Activated CD8-positive, alpha-beta T cell treated with anti-CD3 and anti-CD28 coated beads for 36 hours (primary cell): ENCODE measurements at places on chromosomes 13 and 19. TPM values are rescaled to one million over a fixed set of nuclear protein-coding genes. Genes with fewer than 3 reads are reported as not detected.

GRCh38 chr13:89828506-89828905, 1519.0 kb upstream of the MIR17HG start:
- DNase-seq: no peak

DNA sequence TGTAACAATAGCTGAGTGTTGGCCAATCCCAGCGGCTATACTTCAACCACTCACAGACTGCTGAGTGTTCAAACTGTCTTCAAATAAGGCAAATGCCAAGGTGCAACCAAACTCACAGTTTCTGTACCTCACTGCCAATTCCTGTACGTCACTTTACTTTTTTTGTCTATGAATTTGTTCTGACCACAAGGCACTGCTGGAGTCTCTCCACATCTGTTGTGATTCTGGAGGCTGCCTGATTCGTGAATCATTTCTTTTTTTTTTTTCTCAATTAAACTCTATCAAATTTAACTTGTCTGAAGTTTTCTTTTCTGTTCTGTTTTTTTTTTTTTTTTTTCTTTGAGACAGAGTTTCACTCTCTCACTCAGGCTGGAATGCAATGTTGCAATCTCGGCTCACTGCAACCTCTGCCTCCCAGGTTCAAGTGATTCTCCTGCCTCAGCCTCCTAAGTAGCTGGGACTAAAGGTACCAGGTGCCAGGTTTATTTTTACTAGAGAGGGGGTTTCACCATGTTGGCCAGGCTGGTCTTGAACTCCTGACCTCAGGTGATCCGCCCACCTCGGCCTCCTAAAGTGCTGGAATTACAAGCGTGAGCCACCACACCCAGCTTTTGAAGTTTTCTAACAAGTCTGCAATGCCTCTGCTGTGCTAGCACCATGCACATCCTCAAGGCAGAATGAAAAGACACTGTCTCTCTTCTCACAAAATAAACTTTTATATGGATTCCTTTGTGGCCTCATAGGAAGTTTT, 401.7 kb downstream of the IRS2 start:
- no peak for DNase-seq

- no peak for DNase-seq
These were observed 393.0 kb downstream of the ITGBL1 start for GRCh38 chr13:101845245-101846020.

The HCST gene
- total RNA-seq: 72.0 TPM

DNA sequence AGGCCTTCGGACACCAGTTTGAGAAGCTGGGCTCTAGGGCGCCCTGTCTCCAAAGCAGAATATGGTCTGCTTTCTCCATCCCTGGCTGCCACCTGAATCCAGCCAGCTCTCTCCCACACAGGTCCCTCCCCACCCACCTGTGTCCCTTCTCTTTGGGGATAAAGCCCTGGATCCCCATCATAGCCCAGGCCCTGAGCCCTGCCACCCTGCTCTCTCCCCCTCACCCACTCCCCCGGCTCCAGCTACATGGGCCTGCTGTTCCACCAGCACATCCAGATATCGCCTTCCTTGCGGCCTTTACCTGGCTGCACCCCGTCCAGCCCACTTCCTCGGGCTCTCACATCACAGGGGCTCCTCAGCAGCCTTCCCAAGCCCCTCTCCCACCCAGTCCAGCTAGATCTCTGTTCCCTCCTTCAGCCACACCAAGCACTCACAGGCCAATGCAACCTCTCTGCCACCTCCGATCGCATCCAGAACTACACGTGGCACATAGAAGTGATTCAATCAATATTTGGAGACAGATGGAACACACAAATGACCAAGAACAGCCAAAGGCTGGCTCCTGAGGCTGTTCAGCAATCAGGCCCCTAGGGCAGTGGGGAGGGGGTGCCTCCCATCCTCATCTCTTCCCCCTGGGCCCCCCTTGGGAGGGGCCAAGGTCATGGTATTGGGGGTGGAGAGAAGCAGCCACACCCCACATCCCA, 7.6 kb downstream of the AKT2 start:
- DNase-seq: no peak

GRCh38 chr13:38262211-38262610, 87.4 kb upstream of the UFM1 start:
- DNase-seq: no peak

The ZNF586 gene
- 21.8 TPM for total RNA-seq

DNA sequence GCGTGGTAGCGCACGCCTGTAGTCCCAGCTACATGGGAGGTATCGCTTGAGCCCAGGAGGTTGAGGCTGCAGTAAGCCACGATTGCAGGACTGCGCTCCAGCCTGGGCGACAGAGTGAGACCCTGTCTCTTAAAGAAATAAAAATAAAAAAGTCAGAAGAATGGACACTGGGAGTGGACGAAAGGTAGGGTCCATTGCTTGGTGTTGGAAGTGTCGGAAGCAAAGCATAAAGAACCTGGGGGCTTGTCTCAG, 392 bp upstream of the ARHGAP33 start:
- no peak for DNase-seq

DNA sequence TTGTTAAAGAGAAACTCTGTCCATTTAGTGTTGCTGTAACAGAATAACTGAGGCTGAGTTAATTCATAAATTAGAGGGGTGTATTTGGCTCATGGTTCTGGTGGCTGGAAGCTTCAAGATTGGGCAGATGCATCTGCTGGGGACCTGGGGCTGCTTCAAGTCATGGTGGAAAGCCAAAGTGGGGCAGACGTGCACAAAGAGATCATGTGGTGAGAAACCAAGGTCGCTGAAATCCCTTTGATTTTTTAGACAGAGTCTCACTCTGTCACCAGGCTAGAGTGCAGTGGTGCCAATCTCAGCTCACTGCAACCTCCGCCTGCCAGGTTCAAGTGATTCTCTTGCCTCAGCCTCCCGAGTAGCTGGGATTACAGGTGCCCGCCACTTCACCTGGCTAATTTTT, 46.0 kb downstream of the RCBTB2 start:
- DNase-seq: no peak

DNA sequence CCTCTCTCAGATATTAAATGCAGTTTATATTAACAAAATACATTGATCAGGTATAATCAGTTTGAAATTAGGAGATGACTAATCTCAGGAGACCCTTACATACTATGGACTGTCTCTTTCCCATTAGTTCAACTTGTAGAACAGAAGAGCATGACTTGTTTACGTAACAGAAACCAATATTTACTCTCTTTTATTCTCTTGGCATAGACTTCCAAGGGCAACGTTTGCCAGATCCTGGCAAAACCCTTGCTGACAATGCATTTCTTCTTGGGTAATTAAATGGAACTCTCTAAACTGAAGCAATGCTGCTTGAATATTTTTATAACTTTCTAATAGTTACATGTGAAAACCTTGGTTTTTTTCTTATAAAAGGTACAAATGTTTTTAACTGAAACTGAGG, 68.3 kb upstream of the MYO16 start:
- DNase-seq: no peak

- no peak for DNase-seq
These were observed 244.2 kb downstream of the PCCA start for GRCh38 chr13:100333141-100333540.

GRCh38 chr13:71290963-71291841, 575.8 kb downstream of the DACH1 start:
- peak; percentile 58 for DNase-seq

DNA sequence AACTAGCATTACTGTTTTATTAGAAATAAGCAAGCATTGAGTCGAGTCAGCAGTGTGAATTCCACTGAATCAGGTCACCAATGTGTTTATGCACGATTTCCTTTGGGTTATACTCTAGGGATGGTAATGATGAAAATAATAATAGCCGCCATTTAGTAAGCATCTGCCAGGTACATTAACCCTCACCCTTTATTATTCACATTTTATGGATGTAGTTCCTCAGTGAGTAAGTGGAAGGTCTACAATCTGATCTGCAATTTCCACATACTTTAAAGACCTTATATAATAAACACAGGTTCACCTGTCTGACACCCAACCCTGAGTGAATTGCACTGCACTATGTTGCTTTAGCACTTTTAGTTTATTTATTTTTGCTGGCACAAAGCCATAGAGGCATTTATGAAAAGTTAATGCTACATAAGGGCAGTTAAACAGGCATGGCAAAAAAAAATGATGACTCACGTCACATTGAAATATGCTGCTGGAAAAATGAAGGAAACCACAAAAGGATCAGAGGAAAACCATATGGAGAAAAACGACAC, 122.4 kb downstream of the TRPC4 start:
- DNase-seq: no peak

- DNase-seq: no peak
These were observed 25.9 kb downstream of the RXFP2 start for GRCh38 chr13:31765138-31765785.

The FBN3 gene
- not detected for total RNA-seq

- peak; percentile 87 for DNase-seq
These were observed 3.4 kb downstream of the BBC3 start for GRCh38 chr19:47227352-47228167.

DNA sequence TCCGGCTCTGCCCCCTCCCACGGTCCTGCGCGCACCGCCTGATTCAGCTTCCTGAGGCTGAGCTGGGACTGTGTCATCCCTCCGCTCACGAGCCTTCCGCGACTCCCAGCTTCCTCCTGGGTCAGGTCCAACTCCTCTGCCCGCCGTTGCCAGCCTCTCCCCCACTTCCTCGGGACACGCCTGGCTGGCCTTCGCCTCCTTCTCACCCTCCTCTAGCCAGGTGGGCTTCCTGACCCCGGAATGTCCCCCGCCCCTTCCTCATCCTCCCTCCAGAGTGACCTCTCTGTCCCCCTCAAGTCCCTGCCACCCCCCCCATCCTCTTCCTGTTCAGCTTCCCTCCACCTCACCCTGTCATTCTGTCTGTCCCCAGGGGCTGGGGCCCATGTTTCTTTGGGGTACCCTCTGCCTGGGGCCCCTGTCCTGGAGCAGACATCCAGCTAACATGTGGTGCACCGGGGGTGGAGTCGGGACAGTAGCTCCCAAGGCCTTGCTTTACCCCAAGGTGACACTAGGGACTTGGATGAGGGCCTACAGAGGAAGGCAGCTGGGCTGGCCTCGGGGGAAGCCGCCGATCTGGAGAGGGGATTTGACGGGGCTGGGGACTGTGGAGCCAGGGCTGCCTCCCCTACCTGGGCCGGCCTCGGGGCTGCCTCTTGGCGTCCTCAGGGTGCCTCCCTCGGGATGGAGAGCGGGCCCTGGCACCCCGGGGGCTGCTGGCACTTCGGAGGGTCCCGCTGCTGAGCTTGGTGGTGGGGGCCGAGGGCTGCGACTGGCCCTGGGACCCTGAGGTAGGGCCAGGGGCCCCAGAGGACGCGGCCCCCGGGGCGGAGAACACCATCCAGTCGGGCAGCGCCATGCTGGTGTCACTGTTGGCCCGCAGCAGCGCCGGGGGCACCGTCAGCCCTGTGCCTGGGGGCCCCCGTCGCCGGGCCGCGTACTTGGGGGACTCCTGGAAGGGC, 16.5 kb downstream of the SHANK1 start:
- DNase-seq: no peak

DNA sequence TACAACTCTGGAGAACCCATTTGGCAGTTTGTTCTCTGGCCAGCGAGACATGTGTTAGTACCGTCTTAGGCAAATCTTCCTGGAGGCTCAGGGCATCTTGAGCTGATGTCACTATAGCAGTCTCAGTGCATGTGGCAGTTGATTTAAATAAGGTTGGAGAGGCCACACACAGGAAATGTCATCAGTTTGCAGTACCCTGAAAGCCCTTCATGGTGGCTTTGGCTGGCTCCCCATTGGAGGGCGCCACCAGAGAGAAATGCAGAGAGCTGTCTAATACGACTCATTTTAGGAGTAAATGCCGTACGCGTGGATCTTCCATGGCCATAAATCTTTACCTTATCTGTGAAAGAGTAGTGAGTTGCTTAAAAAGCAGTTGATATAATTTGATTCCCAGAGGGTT, 163.1 kb downstream of the STK24 start:
- DNase-seq: peak; percentile 10

The LSM14A gene
- 99.3 TPM for total RNA-seq

- no peak for DNase-seq
These were observed 2104.9 kb downstream of the PCDH9 start for GRCh38 chr13:65125236-65125635.

GRCh38 chr19:12546903-12547302, 4.4 kb downstream of the ZNF564 start:
- no peak for DNase-seq

- DNase-seq: peak; percentile 28
These were observed 238.9 kb downstream of the TSHZ3 start for GRCh38 chr19:31110336-31110735.

DNA sequence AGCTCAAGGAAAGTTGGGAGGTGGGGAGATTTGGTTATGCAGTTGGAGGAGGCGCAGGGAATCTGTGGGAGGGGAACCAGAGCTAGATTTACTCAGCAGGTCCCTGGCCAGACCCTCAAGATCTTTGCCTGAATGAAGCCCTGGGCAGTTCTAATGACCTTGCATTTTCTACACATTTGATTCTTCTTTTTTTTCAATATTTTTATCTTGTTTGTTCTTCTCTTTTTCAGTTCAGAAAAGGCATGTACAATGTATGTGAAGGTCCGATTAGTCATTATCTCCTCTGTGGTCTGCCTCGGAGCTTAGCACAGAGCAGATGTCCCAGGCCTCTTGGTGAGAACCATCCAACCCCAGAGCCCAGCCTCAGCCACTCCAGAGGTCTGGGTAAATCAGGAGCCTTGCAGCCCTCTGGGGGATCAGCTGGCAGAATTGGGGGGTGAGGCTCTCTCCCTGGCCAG, 24.2 kb downstream of the SERP2 start:
- no peak for DNase-seq

The ADGRE1 gene
- total RNA-seq: 1.6 TPM

- DNase-seq: no peak
These were observed 12.2 kb downstream of the CFD start for GRCh38 chr19:871446-872265.

DNA sequence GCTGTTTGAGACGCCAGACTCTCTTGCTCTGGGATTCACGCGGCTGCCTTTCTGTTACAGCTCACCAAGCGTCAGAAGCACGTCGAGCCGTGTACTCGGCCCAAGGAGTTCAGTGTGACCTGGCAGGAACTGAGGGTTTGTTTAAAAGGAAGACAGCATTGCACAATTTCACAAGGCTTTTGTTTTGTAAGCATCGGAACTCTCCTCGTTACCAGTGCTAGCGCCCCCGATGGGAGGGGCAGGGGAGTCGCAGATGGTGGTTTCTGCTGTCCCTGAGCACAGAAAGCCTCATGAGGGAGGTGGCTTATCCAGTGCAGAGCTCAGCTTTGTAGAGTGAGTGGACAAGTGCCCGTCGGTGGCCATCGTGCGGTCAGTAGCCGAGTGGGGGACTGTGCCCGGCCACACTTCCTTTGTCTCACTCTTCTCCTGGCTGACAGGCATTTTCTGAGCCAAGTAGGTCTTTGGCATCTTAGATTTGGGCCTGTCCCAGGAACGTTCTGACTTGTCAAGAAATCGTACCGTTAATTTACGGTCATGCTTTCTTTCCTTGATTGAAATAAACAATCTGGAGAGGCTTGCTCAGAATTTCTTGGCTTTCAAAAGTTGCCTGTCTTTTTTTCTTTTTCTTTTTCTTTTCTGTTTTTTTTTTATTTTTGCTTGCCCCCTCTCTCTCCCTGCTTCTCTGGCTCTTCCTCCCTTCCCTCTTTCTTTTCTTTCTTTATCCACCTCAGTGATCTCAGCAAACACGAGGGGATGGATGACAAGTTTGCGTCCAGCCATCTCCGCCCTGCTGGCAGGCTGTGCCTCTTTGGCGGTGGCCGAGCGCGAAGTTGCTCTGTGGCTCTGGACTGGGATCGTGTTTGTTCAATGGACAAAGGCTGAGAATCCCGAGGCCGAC, 7.7 kb downstream of the KDM4B start:
- no peak for DNase-seq
